ENCODE measurements at places on chromosomes 16 and 17.

- DNase-seq: no peak
Measured at GRCh38 chr16:69201787-69202186, 14.8 kb downstream of the SNTB2 start.

DNA sequence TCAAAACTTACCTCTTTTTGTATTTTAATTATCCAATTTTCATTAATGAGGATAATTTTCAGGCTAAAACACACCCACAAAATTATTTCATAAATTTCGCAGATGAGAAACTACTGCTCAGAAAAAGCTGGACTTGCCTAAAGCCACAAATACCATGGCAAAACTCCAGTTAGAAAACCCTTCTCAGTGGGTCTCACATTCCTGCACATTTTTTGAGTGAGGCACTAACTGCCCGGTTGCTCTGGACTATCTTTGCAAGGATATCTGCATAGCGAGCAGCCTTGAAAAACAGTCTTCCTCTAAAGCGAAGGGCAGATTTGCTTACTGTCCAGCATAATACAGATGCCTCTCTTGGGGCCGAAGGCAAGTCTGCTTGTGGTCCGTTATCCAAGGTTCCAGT, 9.8 kb downstream of the MPHOSPH6 start:
- no peak for DNase-seq

- no peak for DNase-seq
Measured at GRCh38 chr16:87821376-87822107, 47.8 kb downstream of the SLC7A5 start.

DNA sequence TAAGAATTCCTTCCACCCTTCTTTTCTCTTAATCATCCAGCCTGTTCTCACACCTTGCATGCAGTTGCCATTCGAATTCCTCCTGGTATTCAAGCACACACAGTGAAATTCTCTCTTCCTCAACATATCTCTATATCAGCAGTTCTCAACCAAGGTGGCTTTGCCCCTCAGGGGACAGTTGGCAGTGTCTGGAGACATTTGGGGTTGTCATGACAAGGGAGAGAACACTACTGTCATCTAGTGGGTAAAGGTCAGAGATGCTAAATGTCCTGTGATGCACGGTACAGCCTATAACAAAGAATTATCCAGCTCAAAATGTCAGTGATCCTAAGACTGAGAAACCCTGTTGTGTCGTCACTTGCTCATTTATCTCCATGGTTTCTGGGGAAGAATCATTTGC, 94.8 kb upstream of the CPHXL start:
- no peak for DNase-seq

DNA sequence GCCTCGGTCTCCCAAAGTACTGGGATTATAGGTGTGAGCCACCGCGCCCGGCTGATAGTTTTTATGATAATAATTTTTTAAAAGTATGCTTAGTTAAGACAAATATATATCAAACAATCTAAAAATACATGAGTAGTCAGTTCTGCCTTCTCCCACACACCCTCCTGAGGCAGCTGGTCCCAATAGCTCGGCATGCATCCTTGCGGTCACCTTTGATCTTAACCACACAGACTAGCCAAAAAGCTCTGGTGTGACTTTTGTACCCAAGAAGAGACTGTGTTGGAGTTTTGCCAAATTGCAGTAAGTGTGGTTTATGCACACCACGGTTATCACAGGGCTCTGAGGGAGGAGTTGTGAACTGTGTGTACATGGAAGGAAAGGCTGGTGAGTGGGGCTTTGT, 25.6 kb downstream of the ATP6V0A1 start:
- DNase-seq: no peak

DNA sequence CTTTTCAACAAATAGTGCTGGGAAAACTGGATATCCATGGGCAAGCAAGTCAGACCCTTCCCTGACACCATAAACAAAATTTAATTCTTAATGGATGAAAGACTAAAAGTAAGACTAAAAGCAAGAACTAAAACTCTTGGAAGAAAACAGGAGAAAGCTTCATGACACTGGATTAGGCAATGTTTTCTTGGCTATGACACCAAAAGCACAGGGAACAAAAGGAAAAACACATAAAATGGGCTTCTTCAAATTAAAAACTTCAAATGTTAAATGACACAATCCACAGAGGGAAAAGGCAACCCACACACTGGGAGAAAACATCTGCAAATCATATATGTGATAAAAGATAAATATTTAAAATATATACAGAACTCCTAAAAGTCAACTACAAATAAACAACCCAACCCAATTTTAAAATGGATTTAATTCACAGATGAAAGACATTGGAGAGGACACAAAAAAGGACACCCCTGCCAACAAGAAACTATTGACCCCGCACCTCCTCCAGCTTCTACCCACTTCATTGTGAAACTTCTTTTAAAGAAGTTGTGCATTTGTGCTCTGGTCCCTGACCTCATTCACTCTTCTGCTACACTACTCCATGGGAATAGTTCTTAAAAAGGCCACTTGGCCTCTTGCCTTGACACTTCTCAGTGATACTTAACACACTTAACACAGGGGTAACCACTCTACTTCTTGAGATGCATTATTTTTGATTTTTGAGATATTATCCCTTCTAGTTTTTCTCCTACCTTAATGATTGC, 80.3 kb downstream of the TRIM37 start:
- DNase-seq: no peak

DNA sequence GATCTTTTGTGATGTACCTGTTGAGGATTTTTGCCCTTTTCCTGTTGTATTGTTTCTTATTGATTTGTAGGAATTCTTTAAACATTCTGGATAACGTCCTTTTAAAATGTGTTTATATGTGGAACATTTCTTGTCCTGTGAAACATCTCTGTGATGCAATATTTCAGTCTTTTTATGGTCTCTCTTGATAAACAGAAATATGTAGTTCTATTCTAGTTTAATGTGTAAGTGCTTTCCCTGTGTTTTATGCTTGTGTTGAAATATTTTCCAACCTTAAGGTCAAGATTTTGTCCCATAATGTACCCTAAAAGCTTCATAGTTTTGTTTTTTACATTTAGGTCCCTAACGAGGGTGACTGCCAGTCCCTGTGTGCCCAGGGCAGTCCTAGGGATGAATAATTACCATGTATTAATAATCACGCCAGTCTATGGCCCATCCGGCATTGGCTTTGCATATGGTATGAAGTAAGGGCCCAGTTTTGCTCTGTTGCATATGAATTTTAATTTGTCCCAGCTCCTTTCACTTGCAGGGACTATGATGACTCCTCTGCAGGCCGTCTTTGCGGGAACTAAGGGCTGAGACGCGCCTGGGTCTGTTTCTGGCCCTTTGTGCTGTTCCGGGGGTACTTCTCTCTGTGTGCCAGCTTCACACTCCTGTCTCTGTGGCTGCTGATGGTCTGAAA, 44.2 kb downstream of the RPTOR start:
- no peak for DNase-seq

- no peak for DNase-seq
Measured at GRCh38 chr17:13281626-13282025, 263.8 kb upstream of the ELAC2 start.

DNA sequence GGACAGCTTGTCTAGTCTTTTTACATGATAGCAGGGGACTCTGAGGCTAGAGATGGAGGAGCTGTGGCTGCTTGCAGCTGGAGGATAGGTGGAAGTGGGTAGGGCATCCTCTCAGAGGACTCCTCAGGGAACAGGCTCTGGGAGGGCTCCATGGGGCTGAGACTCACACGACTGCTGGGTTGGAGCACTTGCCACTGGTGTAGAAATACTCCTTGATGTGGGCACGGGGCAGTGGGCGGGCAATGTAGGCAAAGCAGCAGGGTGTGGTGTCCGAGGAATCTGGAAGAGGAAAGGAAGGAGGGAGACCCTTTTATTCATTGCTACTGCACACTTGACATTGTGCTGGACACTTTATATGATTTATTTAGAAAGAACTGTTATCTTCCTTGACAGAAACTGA, 1.8 kb downstream of the CCL5 start:
- DNase-seq: no peak

GRCh38 chr17:17691468-17692263, 10.4 kb downstream of the RAI1 start:
- no peak for DNase-seq

- no peak for DNase-seq
Measured at GRCh38 chr17:15966183-15966878, 21.4 kb downstream of the ADORA2B start.

GRCh38 chr17:7887038-7887481, 1.5 kb upstream of the CHD3 start:
- DNase-seq: no peak

- DNase-seq: no peak
Measured at GRCh38 chr17:77472468-77473310, 331.9 kb downstream of the SEC14L1 start.

GRCh38 chr16:75413951-75414350, 19.4 kb downstream of the CFDP1 start:
- DNase-seq: no peak

- DNase-seq: no peak
Measured at GRCh38 chr17:39462631-39463375, 1.5 kb downstream of the CDK12 start.

DNA sequence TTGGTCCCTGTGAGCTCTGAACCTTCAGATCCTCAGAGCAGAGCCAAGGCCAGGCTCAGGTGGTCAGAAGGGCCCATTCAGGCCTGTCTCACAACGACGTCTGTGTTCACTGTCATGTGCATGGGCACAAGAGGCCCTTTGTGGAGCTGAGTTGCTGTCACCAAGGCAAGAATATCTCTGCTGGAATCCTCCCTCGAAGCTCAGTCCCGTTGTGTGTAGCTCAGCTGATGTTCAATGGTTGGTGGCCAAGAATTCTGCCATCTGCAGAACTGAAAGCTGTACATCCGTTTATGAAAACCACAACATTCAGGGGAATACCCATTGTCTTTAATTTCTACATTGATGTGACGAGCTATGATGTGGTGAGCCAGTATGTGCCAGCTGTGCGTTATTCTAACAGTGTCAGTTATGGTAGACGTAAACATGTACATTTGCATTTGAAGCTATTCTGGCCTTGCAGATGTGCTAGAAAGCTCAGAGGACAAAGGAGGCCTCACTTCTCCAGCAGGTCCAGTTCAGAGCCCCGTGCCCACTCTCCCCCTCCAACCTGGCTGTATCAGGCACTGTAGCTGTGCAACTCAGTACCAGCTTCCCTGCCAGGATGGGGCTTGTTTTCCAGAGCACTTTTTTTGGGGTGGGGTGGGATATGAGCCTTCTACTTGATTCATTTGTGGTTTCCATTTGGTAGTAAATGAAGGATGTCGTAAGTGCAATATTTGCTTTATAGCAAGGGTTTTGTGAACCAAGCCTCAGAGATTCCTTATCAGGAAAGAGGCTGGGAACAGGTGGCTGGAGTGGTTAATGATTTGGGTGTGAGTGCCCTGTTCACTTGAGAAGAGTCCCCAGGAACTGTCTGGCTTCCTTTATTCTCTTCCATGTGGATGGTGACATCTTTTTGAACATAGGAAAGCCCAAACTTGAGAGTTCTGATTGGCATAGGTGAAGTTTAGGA, 56.1 kb downstream of the B9D1 start:
- DNase-seq: no peak

DNA sequence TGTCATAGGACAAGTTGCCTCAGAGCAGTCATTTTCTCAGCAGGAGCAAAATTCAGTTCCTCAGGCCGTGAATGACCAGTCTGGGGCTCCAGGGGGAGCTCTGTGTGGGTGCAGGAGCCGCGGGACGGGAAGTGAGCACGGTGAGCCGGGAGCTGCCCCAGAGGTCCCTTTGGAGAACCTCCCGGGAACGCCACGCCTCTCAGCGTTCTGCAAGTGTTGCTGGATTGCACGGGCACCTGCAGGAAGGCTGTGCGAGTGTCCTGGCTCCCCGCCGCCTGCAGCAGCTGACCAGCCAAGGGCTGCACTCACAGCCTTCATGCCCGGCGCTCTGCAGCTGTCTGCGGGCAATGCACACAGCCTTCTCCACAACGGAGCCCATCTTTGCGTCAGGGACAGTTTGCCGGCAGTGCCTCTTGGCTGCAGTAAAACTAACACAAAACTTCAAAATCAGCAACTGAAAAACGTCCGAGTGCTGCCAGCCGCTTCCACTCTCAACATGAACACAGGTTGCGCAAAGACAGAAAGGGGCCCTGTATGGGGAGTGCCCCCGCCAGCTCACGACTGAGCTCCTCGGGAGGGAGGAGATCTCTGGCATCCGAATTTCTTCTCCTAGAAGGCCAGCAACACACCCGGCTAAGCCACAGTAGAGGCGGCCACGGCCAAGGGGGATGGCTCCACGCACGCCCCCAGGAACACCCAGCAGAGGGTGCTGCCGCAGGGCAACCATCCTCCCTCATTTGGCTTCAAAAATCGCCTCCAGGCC, 16.0 kb downstream of the NDUFAF8 start:
- DNase-seq: no peak

DNA sequence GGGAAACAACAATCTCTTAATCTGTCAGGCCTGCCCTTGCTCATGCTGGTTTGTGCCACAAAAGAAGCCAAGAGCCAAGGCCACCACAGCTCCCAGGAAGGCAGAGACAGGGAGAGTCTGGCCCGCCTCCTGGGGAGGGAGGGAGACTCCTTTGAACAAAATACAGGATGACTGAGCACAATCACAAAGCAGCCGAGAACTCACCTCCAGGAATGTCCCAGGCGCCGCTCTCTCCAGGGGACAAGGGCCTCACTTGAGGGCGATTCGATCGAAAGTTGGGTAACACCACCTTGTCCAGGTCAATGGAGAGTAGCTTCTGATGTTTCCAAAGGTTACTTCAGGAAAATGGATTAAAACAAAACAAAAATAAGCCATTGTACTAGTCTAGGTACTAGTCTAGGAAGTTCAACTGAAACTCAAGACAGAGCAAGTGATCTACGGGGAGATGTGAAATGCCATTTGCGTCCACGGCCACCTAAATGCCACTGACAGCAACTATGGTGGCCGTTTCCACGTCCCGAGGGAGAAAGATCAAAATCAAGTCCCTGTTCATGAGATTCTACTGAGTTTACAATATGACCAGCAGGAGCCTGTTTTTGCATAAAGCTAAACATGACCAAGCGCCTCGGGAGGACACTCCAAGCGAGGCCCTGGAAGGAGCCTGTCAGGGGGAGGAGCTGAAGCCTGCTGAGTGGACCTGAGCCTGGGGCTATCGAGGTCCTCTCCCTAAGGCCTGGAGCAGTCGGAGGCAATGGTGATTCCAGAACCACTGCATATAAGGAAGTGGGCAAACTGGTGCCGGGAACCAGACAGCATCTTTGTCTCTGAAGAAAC, 13.4 kb upstream of the SLC38A8 start:
- no peak for DNase-seq

GRCh38 chr17:17496189-17497064, at the start of gene RASD1:
TSS of gene RASD1 (minus strand) at chr17:17496395. CDS start at chr17:17496181, 214 bp downstream.
- DNase-seq: no peak

DNA sequence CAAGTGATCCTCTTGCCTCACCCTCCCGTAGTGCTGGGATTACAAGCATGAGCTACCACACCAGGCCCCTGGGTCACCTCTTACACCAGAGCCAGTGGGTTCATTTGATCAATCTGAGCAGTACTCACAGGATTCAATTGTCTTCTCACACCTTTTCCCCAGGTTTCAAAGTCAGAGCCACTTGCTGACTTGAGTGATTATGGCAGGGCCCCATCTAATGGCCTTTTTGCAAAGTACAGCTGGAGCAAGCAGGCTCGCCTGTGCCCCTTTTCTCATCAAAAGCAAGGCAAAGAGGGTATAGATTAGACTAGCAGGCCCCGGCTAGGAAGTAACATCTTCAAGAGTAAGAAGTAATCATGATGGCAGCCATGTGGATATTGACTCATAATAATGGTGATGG, 114.8 kb upstream of the NOL11 start:
- no peak for DNase-seq

- DNase-seq: no peak
Measured at GRCh38 chr16:84768061-84768807, 51.6 kb upstream of the CRISPLD2 start.

- DNase-seq: no peak
Measured at GRCh38 chr16:80171746-80172145, 369.0 kb upstream of the DYNLRB2 start.
